ENCODE measurements at places on chromosomes 4 and X. TPM values are rescaled to one million over a fixed set of nuclear protein-coding genes. Genes with fewer than 3 reads are reported as not detected.
A peak's percentile ranks its signal among the peaks of the same experiment; 100 is the strongest.

- DNase-seq: no peak
These were observed 462.4 kb upstream of the NDST4 start for GRCh38 chr4:115575851-115576250.

DNA sequence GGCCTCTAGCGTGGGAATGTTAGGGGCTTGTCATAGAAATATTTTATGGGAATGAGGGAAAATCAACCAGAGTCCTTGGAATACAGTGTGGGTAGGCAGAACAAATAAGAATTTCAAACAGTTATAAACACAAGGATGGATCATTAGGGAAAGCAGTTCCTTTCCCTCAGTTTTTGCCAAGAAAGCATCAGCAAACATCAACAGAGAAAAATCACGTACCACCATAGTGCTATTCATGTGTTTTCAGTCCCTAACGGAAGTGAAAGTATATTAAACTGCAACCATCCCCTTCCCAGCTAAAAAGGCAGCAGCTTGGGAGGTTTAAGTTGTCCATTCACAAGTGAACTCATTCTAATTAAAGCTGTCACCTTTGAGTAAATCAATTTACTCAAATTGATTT lies 334.4 kb upstream of the PCDH18 start:
- no peak for DNase-seq

DNA sequence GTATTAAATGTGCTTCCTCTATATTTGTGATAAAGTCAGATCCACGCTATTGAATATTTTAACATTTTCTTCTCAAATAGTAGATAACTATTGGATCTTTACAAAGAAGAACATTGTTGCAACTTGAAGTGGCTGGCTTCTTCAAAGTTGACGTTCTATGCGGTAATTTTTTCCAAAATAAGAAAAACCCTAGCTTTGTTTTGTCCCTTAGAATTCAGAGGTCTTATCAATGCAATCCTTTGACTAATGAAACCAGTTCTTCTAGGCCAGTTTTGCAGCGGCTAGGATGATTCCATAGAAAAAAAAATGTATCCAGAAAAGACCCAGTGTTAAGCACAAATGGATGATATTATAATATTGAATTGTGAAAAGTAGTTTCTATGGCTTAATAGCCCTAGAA lies 89.6 kb downstream of the ANTXR2 start:
- DNase-seq: no peak

DNA sequence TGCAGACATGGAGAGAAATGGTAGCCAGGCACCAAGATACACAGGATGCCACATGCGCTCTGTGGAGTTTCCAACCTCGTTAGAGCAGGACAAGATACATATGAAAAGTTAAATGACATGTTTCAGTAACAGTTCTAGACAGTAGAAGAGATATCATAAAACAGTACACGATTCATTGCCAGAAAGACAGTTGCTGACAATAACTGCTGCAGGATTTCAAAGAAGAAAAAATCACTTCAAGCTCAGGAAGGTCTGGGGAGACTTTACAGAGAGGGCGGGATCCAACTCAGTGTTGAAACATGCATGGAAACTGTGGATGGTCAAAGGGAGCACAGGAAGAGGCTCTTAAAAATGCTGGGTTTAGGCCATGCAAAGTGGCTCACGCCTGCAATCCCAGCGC lies 31.0 kb downstream of the DCTD start:
- DNase-seq: peak; percentile 43

DNA sequence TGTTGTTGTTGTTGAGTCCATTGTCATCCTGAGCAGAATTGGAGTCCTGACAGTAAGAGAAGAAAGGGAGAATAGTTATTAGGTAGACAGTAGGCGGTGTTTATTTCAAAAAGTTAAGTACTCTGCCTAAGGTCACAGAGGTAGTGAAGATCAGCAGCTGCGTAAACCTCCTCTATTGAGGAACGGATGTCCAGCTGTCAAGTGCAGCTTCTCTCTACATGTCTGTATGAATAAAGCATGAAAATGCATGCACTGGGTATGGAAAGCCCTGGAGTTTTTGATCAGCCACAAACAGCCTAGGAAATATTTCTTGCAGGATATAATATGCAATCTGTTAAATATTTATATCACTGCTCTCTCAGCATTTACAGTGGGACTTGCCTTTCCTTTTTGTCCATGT lies 109.4 kb upstream of the CBLL2 start:
- no peak for DNase-seq

GRCh38 chrX:101208152-101208905 lies 11.3 kb upstream of the DRP2 start:
- no peak for DNase-seq

DNA sequence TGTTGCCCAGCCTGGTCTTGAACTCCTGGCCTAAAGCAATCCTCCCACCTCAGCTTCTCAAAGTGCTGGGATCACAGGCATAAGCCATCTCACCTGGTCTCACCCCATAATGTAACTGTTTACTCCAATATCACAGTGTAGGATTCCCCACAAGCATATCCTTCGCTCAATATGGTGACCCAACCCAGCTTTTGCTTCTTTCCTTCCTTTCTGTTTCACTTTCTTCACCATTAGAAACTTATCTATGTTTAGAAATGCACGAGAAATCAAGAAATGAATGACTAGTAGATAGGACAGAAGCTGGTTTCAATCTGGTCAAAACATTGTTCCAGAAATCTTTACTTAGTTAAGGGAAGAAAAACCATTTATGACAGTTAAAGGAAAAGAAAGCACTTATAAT lies 18.9 kb downstream of the TSPAN5 start:
- DNase-seq: no peak

Gene TCEAL9
- total RNA-seq: 43.3 TPM

Gene XG
- total RNA-seq: 1.3 TPM

Gene PPP1R2C
- total RNA-seq: not detected

Gene DMD
- 111 TPM for total RNA-seq

Gene MAPK10
- total RNA-seq: 2.6 TPM

Gene MAGEC1
- not detected for total RNA-seq

Gene DDX3X
- 152 TPM for total RNA-seq
